Bronchial smooth muscle cell (primary cell): ENCODE measurements at places on chromosomes 4 and X. TPM values are rescaled to one million over a fixed set of nuclear protein-coding genes. Genes with fewer than 3 reads are reported as not detected.

ARAF gene
- 9.0 and 13.3 TPM in 2 replicates for total RNA-seq

DKK2 gene
- 0.09 and 9.1 TPM in 2 replicates for total RNA-seq

TRIM60 gene
- total RNA-seq: not detected in 2 replicates

GC gene
- not detected in 2 replicates for total RNA-seq

MAGEB2 gene
- total RNA-seq: not detected in 2 replicates

CTAG2 gene
- not detected in 2 replicates for total RNA-seq

STOX2 gene
- total RNA-seq: 1.1 and 2.2 TPM in 2 replicates

WDFY3 gene
- 42.1 and 46.2 TPM in 2 replicates for total RNA-seq

STPG2 gene
- total RNA-seq: 0.16 TPM in 1 of 2 replicates, not detected in the other
